Renal cortical epithelial cell (primary cell): ENCODE measurements at places on chromosomes 7 and 10. TPM values are rescaled to one million over a fixed set of nuclear protein-coding genes. Genes with fewer than 3 reads are reported as not detected.

STEAP1 gene
- 13.4 and 17.4 TPM in 2 replicates for total RNA-seq

ELN gene
- 0.15 and 0.17 TPM in 2 replicates for total RNA-seq

MBL2 gene
- not detected in 2 replicates for total RNA-seq

TRIM73 gene
- total RNA-seq: 0.35 and 1.2 TPM in 2 replicates

PROSER2 gene
- total RNA-seq: 60.9 and 84.9 TPM in 2 replicates

PCGF6 gene
- total RNA-seq: 10.7 and 16.7 TPM in 2 replicates

OR2A5 gene
- total RNA-seq: not detected in 2 replicates

BMPER gene
- total RNA-seq: 0.35 TPM in 2 replicates

DYDC2 gene
- total RNA-seq: 0.15 and 0.87 TPM in 2 replicates

CELF2 gene
- 4.0 and 6.4 TPM in 2 replicates for total RNA-seq

MACC1 gene
- total RNA-seq: 25.4 and 198 TPM in 2 replicates

NME8 gene
- total RNA-seq: not detected in 2 replicates

PKD1L1 gene
- under 0.01 and 0.35 TPM in 2 replicates for total RNA-seq

OR9A2 gene
- total RNA-seq: not detected in 2 replicates

ASB10 gene
- not detected in 2 replicates for total RNA-seq

OPN4 gene
- not detected in 2 replicates for total RNA-seq

C10orf95 gene
- 0.25 and 1.6 TPM in 2 replicates for total RNA-seq

TMEM213 gene
- total RNA-seq: 1.2 TPM in 1 of 2 replicates, not detected in the other

SPAG6 gene
- total RNA-seq: 0.70 TPM in 1 of 2 replicates, not detected in the other

ELFN1 gene
- 0.15 TPM in 1 of 2 replicates, not detected in the other for total RNA-seq

PRPS1L1 gene
- not detected in 2 replicates for total RNA-seq

WEE2 gene
- under 0.01 TPM in 1 of 2 replicates, not detected in the other for total RNA-seq

PRKCQ gene
- 5.2 and 23.9 TPM in 2 replicates for total RNA-seq

HABP2 gene
- total RNA-seq: 0.17 and 28.8 TPM in 2 replicates

SDK1 gene
- 6.3 and 30.9 TPM in 2 replicates for total RNA-seq

JAZF1 gene
- 4.3 and 9.6 TPM in 2 replicates for total RNA-seq

FAM237B gene
- total RNA-seq: not detected in 2 replicates

RBP3 gene
- total RNA-seq: not detected in 2 replicates

ANKRD30A gene
- total RNA-seq: not detected in 2 replicates

HECW1 gene
- total RNA-seq: 1.7 and 3.1 TPM in 2 replicates
